ENCODE measurements at places on chromosomes 6 and 20. TPM values are rescaled to one million over a fixed set of nuclear protein-coding genes. Genes with fewer than 3 reads are reported as not detected.

- H3K4me1 ChIP-seq: no peaks in the 10 kb centered on the region
- no peaks in the 10 kb centered on the region for H3K36me3 ChIP-seq
- no peak for DNase-seq
- H3K27ac ChIP-seq: no peak overlapping the region
- peaks cover 17% of the 10 kb centered on the region for H3K27me3 ChIP-seq
Observed at GRCh38 chr20:56842056-56842455, 212.9 kb downstream of the TFAP2C start.

DNA sequence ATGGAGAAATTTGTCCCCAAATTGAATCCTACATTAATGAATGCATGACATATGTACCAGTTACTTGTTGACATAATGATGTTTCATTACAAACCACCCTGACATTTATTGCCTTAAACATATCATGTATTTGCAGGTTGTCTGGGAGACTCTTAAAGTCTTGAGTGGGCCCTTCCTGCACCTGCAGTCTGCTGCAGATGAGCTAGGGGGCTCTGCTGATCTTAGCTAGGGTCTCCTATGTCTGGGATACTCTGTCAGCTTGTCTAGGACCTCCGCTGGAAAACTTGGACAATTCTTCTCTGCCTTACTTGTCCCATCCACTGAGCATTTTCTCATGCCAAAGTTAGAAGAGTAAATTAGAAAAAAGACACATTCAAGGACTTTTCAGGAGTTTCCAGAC lies 581.6 kb downstream of the HAO1 start:
- no peak overlapping the region for H3K4me3 ChIP-seq
- H3K27me3 ChIP-seq: no peaks in the 10 kb centered on the region
- peaks cover under 1% of the 10 kb centered on the region for H3K36me3 ChIP-seq

DNA sequence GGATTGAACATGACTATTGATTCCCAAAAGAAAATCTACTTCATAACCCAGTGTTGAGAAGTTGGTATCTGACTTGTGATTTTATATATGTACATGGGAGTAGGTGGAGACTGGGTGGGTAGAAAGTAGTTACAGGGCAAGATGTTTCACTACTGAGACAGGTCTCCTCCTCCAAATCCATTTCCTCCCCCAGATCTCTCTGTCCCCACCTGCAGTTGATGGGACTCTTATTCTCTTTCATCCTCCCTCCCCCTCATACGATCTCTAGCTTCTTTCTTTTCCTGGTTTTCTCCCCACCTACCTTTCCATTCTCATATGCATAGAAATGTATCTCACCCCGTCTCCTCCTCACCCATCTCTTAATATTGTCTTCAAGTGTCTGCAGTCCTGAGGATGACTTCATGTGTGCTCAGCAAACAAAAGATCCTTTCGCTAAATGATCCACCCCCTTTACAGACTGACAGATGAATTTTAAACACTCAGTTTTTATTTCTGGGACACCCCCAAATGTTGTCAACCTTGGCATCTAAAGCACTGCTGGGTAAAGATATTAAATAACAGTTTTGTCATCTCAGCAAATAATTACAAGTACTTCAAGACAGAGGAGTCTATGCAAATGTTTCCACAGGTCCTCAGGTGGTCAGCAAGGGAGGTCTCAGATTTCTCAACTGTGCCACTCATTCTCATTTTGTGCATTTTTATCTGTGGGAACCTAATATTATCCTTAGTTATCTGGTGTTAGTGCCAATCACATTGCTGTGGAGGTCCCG lies 18.7 kb upstream of the HECA start:
- H3K27ac ChIP-seq: no peak overlapping the region
- no peak for DNase-seq
- peaks cover 12% of the 10 kb centered on the region for H3K36me3 ChIP-seq
- H3K4me1 ChIP-seq: peaks cover 16% of the 10 kb centered on the region

GRCh38 chr6:110233770-110234374 lies 53.6 kb downstream of the CDC40 start:
- H3K36me3 ChIP-seq: no peaks in the 10 kb centered on the region
- no peak overlapping the region for H3K4me3 ChIP-seq
- peaks cover 6% of the 10 kb centered on the region for H3K4me1 ChIP-seq
- H3K27me3 ChIP-seq: no peaks in the 10 kb centered on the region
- H3K27ac ChIP-seq: no peak overlapping the region
- no peak for DNase-seq

DNA sequence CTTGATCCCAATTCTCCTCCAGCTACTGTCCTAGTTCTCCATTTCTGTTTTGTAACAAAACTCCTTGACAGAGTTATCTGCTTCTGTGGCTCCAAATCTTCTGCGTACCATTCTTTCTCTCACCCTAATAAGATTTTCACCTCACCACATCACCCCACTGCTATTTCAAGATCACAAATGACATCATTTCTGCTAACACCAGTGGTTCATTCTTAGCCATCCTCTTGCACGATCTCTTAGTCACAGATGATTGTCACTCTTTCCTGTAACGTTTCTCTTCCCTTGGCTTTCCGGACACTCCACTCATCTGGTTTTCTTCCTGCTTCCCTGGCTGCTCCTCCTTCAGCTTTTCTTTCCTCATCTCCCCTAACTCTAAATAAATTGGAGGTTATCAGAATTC lies 56.8 kb upstream of the FABP7 start:
- no peaks in the 10 kb centered on the region for H3K4me1 ChIP-seq
- DNase-seq: no peak
- H3K4me3 ChIP-seq: no peak overlapping the region

DNA sequence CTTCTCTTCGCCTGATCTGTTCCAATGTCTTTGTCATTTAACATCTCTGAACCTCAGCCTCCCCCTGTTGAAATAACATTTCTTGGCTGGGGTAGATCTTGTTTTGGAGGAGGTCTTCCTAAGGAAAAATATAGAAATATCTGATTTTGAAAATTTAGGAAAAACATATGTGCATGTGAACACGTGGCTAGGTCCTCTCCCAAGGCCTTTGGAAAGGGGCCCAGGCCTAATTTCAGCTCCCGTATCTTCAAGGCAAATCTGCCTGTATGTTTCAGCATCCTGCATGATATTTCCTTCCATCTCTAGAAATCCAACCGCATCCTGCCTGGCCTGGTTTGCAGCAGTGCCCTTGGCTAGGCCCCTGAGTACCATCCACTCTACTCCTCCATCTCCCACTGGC lies 261.2 kb downstream of the PHACTR1 start:
- DNase-seq: no peak
- no peak overlapping the region for H3K4me3 ChIP-seq
- no peaks in the 10 kb centered on the region for H3K4me1 ChIP-seq
- H3K27me3 ChIP-seq: peaks cover 10% of the 10 kb centered on the region

PGK2 gene
- total RNA-seq: not detected

CPNE5 gene
- 4.0 TPM for total RNA-seq

CCND3 gene
- 466 TPM for total RNA-seq

Data from natural killer cell treated with Interleukin-12 subunit alpha and Interleukin-12 subunit beta and Interleukin-15 and Interleukin-18, amount 100 ng/mL, for 72 hours (primary cell).